ENCODE measurements at places on chromosomes 7 and 10. TPM values are rescaled to one million over a fixed set of nuclear protein-coding genes. Genes with fewer than 3 reads are reported as not detected.

CRTAC1 gene
- 1.6 TPM for total RNA-seq

OR2A5 gene
- total RNA-seq = not detected

PNLIP gene
- total RNA-seq = 5.4 TPM

TMEM236 gene
- total RNA-seq = 0.46 TPM

CCDC172 gene
- total RNA-seq = not detected

NEURL1 gene
- 4.9 TPM for total RNA-seq

- DNase-seq = no peak
Measured at GRCh38 chr7:38229386-38229785, 44.0 kb downstream of the TARP start.

- no peak for DNase-seq
Measured at GRCh38 chr7:119905495-119905894, 367.5 kb upstream of the KCND2 start.

GRCh38 chr10:22294694-22295093, 21.5 kb upstream of the COMMD3 start:
- DNase-seq = no peak

GRCh38 chr10:13743101-13743693, 156.4 kb downstream of the PRPF18 start:
- no peak for DNase-seq

DNA sequence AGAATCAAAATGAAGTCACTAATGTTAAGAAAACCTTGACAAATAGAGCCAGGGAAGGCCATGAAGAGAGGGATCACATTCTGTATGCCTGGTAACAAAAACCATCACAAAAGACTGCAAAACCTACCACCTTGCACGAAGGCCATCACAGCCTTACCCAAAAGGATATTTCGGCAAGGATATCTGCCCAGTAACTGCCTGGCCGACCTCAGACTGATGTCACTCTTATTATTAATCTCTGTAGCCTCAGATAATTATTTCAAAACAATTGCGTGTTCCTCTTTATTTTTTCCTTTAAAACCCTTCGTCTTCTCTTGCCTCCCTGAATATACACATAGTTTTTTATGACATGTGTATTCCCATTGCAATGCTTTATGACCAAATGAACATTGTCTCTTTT, 52.5 kb downstream of the CDC14C start:
- DNase-seq = no peak

GRCh38 chr7:55792048-55792447, 70.5 kb downstream of the SEPTIN14 start:
- no peak for DNase-seq

- no peak for DNase-seq
Measured at GRCh38 chr10:103767756-103768155, 87.6 kb downstream of the SH3PXD2A start.

- DNase-seq = no peak
Measured at GRCh38 chr7:73972614-73973013, 55.4 kb upstream of the ELN start.

- no peak for DNase-seq
Measured at GRCh38 chr7:134051020-134051419, 76.1 kb upstream of the LRGUK start.

- no peak for DNase-seq
Measured at GRCh38 chr7:155804431-155804831, 7.8 kb downstream of the SHH start.

- DNase-seq = no peak
Measured at GRCh38 chr7:4068286-4068685, 613.8 kb upstream of the FOXK1 start.

- DNase-seq = no peak
Measured at GRCh38 chr10:22623633-22624253, 90.6 kb downstream of the PIP4K2A start.

- DNase-seq = no peak
Measured at GRCh38 chr10:70493660-70494234, 15.2 kb downstream of the PALD1 start.

All from mucosa of gallbladder (tissue), 1 donor.